ENCODE measurements at places on chromosomes 2 and 18.

- DNase-seq: no peak
Measured at GRCh38 chr2:217512728-217513127, 490.1 kb downstream of the TNS1 start.

DNA sequence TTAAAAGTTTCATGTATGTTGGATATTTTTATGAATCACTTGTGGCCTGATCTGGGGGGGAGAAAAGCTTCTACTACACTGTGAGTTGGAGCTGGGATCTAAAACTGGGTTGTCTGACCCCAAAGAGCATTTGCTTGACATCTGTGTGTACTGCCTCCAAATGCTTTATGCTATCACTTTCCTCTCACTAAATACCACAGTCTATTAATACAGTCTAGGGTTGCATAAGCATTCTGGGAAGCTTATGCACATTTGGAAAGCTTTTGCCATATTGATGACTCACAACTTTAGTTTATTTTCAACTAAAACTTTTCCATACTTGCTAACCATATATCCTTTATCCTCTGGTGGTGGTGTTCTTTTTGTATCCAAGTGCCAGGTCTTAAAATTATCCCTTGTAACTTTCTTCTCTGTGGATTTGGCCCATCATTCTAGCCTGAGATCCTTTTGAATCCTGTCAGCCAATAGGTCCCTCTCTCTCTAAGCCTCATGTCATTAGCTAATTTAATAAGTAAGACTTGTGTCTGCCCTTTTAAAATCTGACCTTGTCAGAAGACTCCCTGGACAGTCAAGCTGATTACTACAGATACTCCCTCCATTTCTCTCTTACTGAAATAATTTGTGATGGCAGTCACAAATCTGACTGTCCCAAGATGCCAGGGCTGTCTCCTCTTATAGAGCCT, 72.7 kb downstream of the NXPH2 start:
- no peak for DNase-seq

DNA sequence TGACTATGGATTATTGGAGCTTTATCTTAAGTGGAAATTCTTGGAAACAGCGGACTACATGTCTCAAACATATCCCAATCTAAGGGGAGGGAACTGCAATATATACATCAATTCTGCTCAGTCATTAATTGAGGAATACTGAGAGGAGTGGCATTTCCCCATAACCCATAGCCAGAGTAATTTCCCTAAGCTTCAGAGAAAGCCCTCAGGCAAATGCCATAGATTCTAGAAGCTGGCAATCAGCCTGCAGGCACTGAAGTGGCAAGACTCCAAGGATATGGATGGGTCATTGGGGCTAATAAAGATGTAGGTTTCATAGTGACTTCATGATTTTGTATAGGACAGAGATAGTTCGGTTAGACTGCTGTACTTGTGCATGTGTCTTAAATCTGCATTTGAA, 1960.5 kb upstream of the PIK3C3 start:
- no peak for DNase-seq

DNA sequence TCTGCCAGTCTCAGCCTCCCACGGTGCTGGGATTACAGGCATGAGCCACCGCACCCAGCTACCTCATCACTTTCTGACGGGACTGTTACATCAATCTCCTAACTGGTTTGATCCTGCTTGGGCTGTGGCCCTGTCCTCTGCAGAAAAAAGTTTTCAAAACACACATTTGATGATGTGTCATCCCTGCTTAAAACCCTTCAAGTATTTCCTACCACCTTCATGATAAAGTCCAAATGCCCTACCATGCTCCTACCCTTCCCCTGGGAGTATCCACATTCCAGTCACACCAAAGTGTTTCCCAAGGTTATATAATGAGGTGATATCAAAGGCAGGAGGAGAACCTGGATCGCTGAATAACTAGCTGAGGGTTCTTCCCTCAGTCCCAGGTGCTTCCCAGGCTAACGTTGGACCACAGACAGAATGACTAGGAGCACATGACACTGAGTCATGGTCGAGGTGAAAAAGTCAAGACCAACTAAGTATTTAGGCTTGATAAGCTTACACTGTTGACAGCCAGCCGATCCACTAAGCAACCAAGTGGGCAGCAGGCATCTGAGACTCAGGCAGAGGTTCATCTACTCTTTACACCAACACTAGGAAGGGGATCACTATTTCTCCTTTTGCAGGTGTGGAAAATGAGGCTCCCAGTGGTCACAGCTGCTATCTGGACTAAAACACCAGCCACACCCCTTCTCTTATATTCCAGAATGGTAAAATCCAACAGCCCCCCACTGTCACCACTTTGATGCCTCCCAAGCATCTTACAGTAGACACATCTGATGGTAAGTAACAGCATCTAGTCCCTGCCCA, 31.8 kb downstream of the CYRIA start:
- DNase-seq: no peak

GRCh38 chr2:241933179-241933911, 63.8 kb downstream of the RTP5 start:
- no peak for DNase-seq

DNA sequence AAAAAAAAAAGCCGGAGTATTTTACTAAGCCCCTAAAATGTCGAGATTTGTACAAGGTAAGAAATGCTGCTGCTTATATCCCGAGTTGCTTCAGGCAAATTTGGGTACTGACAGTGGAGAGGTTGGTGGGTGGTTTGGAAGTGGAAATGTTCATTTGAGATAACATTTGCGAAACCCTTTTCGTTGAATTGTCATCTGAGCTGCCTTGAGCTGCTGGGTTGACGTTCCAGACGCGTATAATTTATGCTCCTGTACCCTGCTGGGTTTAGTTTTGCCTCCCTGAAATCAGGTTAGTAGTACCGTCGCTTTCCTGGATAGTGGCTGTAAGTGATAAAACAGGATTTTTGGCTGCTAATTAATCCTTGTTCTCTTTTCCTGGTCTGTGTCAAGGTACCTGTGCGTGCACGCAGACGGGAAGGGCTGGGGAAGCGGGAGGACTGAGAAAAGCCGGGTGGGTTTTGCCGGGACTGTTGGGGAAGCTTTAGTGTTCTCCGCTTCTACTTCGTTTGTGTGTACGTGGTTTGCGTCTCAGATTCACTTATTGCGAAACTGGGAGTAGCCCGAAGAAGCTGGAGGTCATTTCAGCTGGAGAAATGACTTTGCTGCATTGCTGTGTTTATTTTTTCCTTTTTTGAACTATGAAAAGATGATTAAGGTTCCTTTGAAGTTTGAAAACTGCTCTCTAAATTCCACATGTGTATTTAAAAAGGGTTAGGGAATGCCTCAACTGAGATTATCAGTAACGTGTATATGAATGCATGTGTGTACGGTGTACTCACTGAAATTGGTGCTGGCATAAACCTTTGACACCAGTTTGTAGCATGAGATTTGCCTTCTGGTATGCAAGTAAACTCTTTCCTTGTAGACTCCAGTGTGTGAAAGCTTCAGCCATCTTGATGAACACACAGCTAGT, 709 bp downstream of the UGP2 start:
- DNase-seq: no peak

- no peak for DNase-seq
Measured at GRCh38 chr2:195160963-195161362, 496.1 kb upstream of the SLC39A10 start.

GRCh38 chr2:235390816-235391194, 103.0 kb upstream of the AGAP1 start:
- no peak for DNase-seq

GRCh38 chr2:156518138-156518537, 82.0 kb downstream of the GPD2 start:
- DNase-seq: no peak

Data from CD4-positive, alpha-beta T cell (primary cell).